ENCODE measurements at places on chromosomes 11 and 22.

DNA sequence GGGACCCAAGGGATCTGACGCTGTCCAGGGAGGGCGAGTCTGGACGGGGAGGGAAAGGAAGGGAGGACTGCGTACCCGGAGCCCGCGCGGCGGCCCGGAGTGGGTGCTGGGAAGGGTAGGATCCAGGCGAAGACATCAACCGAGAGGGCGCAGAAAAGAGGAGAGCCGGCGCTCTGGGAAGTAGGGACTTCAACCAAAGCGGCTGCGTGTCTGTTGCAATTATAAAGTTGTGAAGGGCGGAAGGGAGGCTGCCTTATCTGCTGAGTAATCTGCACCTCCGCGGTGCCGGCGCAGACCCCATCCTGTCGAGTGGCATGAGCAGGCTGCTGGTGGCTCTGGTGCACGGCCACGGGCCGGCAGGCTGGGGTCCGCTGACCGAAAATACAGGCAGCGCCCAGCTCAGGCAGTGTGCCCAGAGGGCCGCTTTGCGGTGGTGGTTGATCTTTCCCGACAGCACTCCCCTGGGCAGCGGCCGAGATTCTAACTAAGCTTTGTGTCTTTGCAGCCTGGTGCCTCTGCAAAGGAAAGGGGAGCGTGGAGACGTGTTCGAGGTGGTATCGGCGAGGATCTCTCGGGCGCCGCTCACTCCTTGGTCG is 978 bp downstream of the C11orf87 start:
- no peak for DNase-seq

- no peak for DNase-seq
These were observed 188.8 kb downstream of the BLID start for GRCh38 chr11:121927097-121927785.

- no peak for DNase-seq
These were observed 15.1 kb downstream of the ADM start for GRCh38 chr11:10319702-10320558.

GRCh38 chr11:111697933-111698371 is 68.2 kb downstream of the PPP2R1B start:
- DNase-seq, result no peak

DNA sequence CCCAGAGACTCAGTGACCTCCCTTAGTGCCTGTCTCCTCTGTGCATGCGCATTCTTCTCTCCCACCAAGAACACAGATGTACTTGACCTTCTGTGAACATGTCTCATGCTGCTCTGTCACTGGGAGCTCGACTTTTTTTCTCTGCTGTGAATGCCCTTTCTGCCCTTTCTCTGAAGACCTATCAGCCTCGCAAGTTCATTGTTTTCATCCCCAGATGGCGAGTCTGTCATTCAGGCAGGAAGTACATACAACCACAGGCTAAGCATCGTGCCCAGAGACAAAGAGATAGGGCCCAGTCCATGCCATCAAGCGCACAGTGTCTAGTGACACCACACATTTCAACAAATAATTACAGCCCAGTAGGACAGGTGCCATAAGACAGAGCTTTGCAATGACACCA is 50.4 kb upstream of the RAB1B start:
- DNase-seq, result no peak

GRCh38 chr11:126924376-126925040 is 76.1 kb downstream of the KIRREL3 start:
- no peak for DNase-seq

GRCh38 chr11:1194977-1195681 is 27.7 kb upstream of the MUC5B start:
- DNase-seq, result peak; percentile 11

DNA sequence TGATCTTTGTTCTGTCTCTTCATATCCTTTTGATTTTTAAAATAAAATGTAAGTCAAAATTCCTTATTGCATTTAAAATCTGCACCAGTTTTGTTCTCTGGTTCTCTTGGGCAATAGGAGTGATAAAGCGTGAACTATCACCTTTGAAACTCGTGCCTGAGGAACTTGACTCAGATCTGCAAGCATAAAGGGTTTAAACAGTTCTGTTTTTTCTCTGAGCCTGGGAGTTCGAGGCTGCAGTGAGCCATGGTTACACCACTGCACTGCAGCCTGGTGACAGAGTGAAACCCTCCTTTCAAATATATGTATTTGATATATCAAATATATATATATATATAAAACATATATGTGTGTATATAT is 38.9 kb upstream of the CLMP start:
- DNase-seq, result no peak

DNA sequence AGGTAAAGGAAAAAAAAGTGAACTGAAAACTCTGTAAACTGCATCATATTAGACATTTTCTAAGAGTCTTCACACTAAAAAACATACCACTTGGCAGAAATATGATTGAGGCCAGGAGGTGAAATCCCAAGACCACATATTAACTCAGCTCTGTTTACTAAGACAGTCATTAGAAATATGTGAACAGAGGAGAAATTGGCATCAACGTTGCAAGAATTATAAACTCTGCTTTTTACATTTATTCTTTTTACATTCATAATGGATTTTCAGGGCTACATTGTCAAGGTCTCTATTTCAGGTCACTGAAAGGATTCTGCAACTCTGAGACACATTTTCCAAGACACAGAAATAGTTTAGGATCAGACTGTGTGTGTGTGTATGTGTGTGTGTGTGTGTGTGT is 1364.0 kb downstream of the LRRC4C start:
- DNase-seq, result no peak

GRCh38 chr11:121614636-121615240 is 162.0 kb upstream of the SORL1-AS1 start:
- no peak for DNase-seq

DNA sequence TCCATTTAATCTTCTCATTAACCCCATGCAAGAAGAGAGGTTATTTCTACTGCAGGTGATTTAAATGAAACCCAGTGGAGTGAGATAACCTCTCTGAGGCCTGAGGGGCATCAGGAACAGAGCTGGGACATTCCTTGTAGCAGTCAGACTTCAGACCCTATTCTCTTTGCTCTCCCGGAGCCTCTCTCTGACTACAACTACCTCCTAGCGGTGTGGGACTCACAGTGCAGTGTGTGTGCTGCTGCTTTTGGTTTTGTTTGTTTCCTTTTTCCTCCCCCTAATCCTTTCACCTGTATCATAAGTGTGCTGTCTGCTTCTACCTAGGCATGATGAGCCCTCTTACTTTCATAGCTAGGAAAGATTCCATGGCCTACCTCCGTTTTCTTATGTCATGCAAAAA is 769.6 kb downstream of the NTM start:
- DNase-seq, result no peak

GRCh38 chr11:110870816-110871522 is 158.7 kb upstream of the ARHGAP20 start:
- no peak for DNase-seq

DNA sequence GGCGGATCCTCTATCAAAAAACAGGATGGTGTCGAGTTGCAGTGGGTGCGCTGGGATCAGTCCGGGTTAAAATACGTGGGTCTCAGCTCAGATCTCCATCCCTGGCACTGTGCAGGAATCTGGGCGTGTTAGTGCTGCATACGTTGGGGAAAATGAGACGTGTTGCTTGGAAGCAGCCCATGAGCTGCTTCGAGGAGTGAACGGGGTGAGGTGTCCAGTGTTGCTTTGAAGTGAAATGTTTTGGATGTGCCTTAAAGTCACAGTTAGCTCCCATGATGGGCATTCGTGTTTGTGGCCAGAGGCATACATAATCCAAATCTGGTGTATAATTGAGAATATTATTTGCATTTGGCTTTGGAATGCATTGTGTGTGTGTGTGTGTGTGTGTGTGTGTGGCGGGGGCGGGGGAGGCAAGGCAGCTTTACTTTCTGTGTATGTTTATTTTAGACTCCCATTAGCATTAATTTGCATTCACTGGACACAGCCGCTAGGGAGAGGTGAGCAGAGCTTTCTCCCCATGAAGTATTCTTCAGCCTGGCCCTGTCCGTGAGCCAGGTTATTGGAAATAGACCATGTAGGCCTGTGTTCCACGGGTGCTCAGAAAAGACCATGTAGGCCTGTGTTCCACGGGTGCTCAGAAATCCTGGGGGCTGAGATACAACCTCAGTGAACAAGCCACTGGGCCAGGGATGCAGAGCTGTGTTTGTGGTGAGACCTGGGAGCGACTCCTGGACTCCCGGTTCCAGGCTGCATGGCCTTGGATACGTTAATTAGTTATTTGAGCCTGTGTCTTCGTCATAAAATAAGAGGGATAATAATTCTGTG is 134.6 kb downstream of the ST3GAL4 start:
- no peak for DNase-seq

GRCh38 chr22:42277988-42278776 is 7.7 kb upstream of the TCF20 start:
- no peak for DNase-seq

- DNase-seq, result no peak
These were observed 26.5 kb upstream of the TMPRSS4 start for GRCh38 chr11:118050208-118050891.

GRCh38 chr22:19851291-19852176 is 3.1 kb downstream of the GNB1L start:
- DNase-seq, result no peak

DNA sequence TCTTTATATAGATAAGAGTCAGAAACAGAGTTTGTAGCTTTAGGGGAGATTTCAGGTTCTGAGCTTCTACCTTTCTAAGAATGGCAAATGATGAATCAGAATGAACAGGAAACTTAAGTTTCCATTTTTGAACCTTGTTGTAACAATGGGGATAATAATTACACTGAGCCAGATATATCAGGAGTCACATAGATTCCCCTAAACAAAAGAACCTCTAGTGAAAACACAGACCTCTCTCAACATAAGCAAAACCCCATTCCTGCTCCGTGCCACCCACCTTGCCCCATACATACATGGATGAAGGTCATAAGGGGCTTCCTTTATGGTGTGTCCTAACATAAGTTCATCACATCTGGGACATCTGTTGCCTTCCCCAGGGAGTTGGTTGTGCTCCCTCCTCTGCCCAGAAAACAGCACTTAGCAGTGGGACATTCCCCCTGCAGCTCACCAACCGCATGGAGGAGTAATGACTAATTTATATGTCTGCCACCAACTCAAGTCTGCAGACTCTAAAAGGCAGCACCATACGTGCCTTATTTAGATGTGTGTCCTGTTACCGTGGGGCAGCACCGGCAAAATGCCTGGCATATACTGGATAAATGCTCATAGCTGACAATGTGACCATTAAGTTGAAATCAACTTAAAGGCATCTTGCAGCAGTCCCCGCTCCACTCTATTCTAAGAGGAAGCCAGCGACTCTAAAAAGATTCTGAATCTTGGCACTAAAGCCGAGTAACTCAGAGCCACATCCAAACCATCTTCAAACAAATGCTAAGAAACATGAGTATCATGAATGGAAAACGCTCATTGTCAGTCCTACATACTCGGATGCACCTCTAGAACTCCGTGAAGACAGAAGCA is 8.0 kb downstream of the JAML start:
- no peak for DNase-seq

All from left ventricle myocardium inferior (tissue), 1 donor.